Activated CD8-positive, alpha-beta memory T cell treated with anti-CD3 and anti-CD28 coated beads for 1 hour (primary cell): ENCODE measurements at places on chromosomes 7 and 10.

DNA sequence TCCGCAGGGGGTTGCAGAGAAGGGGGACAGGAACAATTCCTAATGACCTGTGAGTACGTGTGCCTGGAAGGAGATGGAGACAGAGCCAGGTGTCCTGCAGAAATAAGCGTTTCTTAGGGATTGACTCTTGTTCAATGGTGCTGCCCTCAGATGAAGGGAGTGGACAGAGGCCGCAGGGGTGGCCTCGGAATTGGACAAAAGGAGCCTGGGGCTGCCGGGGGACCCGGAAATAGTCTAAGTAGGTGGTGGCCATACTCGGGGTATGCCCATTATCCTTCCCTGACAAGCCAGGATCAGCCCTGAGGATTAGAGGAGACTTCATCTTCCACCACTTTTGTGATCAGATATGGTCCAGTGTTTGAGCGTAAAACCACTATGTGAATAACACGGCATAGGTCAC is 39.2 kb downstream of the ELFN1 start:
- DNase-seq: no peak

DNA sequence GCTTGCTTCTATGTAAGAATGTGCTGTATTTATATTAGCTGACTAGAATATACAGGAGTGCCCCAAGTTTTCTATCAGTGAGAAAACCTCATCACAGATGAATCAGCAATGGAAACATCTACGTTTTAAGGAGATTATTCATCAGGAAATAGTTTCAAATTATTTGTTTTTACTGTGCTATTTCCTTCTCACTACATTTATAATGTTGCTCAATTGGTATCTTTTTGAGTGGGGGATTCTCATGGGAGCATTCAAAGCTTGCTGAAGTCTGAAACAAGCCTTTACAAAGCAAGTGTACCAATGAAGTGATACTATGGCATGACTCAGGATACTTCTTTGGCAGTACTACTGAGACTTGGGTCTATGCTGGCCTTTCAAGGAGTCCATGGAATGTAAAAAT is 191.1 kb upstream of the SLC26A5 start:
- no peak for DNase-seq

DNA sequence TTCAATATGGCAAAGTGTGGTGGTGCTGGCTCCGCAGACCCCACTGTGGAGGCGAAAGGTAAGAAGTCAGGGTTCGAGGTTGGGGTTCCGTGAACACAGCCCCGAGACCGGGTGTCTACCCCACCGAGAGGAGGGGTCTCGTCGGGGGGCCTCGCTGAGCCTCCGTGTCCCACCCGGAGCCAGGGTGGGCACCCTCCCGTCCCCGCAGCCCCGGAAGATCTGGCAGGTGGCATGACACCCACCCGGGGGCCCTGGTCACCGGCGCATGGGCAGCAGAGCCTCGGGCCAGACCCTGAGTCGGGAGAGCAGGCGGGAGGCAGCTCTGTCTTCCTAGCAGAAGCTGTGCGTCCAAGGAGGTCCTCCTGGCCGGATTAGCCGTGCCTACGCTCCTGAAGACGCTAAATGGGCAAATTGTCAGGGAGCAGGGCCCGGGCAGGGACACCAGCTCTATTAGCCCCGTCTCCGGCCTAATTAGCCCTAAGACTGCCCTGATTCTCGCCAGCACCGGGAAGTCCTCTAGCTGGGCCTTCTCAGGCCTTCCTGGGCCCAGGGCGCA is 56.4 kb downstream of the UNCX start:
- no peak for DNase-seq

DNA sequence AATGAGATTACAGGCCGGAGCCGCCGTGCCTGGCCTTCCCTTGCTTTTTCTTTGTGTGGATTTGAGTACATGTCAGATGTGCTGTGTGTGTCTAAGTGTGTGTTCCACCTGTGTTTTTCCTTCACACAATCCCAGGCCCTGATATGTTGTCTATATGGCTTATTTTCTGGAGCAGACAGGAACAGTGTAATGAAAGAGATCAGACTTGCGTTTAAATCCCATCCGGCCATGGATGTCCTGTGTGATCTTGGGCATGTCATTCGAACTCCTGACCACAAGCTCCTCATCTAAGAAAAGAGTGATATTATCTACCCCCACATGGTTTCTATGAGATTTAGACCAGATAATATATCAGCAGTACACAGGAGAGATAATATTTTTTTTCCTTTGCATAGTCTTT is 37.2 kb downstream of the APBB1IP start:
- no peak for DNase-seq

DNA sequence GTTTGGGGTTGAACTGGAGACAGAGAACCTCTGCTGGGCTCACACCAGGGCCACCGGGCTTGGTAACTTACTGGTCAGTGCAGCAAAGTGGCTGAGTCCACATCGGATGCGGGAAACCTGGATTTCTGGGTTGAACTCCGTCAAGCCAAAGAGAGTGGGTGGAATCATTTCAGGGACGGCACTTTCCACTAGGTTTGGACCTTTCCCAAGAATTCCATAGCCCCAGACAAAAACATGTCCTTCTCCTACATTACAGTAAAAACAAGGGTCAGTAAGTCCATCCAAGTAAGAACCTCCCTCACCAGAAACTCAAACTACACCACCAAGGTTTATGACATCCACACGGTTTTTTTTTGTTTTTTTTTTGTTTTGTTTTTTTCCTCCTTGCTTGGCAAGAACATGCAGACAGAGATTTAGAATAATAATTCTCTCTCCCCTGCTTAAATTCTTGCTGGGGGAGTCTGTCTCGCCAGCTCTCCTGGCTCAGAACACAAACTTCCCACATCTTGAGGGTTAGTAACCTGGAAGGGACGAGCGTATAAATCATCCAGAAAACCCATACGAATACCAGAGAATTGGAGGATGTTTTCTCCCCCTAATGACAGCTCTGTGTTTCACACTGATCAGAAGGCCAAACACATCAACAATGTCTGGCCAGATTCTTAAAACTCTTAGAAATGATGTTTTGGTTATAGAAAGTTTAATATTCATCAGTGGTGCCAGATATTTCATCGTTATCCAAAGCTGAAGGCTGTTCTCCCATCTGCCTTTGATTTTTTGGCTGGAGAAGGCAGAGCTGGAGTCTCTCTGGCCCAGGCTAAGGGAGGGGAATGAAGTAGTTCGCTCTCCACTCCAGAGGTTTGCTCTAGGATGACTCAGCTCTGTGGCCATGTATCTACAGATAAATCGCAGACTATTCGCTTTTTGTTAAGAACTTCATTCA is 17.5 kb downstream of the RCC1L start:
- no peak for DNase-seq

- DNase-seq: no peak
Measured at GRCh38 chr10:10110844-10111490, 906.7 kb upstream of the CELF2 start.

DNA sequence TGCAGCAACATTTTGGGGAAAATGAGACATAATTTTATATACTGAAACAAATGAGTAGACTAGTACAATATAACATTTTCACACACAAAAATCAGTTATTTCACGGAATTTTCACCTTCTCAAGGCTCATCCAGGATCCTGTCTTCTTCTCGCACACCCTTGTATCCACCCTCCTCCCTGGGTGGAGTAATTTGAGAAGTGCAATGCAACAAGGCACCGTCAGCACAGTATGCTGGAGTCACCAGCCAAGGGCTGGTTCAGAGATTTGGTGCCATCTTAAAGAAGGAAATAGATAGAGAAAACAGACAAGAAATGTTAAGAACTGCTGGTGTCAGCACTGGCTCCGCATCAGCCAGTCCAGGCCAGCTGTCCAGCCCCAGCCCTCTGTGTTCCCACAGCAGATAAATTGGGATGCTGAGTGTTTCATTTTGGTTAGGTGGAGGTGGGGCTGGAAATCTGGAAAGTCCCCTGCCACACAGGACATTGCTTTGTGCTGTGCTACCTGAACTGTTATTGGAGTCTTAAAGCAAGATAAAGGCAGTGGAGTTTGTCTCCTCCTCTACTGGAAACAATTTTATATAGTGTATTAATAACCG is 176.1 kb downstream of the ABCA13 start:
- DNase-seq: no peak

GRCh38 chr7:42567051-42567450 is 330.0 kb upstream of the GLI3 start:
- DNase-seq: no peak

DNA sequence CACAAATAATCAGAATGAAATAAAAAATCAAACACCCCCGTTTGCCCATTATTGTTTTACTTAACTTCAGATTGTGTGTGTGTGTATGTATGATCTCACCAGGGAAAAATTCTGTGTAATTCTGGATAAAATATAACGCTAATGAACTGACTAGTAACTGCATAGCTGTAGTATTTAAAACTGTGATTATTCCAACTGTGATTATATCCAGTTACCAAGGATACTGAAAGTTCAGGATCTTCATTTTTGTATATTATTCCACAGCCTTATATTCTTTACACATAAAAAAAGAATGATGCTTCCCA is 2.9 kb downstream of the TWIST1 start:
- no peak for DNase-seq

DNA sequence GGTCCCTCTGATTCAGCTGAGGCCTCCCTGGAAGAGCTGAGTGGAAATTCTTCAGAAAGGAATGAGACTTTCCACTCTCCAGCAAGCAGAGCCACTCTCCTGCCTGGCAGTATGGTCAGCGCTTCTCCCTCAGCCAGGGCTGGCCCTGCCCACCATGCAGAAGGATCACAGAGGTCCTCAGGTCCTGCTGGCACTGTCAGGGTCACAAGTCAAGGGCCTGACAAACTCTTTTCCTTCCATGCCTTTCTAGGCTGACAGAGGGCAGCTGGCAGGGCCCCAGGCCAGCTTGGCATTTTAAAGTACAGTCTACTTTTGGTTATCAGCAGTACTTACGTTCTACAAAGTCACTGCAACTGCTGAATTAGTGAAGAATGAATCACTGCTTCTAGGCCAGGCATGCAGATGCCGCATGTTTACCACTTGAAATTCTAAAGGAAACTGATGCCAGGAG is 119.3 kb upstream of the FRMD4A start:
- no peak for DNase-seq

- DNase-seq: no peak
Measured at GRCh38 chr7:19290066-19290465, 144.8 kb upstream of the FERD3L start.

DNA sequence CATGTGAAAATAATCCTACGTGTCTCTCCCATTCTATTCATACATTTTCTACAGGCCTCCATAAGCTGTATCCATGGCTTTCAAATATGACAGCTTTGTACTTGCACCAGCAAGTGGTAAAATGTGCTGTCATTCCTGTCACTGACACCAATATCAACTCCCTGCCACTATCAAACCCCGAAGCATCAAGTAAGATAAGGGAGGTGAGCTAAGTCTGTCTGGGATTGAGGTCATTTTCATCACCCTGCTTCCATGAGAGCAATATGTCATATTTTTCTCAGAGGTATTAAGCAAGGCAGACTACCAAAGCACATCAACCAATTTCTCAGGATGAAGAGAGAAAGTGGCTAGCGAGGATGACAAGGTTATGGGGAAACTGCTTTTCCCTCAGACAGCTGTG is 11.1 kb downstream of the GPR22 start:
- no peak for DNase-seq

DNA sequence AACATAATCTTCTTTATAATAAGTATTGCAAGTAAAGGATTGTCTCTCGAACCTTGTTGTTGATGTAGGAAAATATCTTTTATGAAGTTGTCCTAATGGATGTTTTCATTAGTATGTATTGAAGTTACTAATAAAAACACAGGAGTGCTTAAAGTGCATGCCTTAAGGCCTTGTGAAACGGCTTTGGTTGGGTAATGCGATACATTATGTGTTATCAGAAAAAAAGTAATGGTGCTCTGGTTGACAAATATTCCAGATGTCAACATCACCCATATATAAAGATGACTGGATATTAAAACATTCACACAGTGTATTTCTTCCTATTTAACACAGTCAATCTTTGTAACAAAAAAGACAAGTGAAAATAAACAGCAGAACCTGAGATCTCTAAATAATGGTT is 310.7 kb downstream of the PRKG1 start:
- DNase-seq: no peak

DNA sequence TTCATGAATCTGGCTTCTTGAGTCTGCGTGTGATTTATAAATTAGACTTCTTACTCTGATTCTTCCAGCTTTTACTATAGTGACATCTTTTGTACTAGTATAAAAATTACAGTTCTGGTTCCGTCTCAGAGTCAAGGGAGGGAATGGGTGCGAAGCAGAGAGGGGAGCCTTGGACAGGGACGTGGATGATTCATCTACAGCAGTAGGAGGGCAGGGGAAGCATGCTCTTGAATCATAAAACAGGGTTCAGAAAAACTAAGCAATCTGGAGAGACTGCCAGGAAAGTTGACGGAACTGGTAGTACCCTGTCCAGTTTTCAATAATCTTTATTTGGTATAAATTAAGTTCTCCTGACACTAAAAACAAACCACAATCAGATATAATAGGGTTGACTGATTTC is 58.1 kb downstream of the ITGA8 start:
- DNase-seq: no peak

GRCh38 chr7:156031679-156032478 is 219.6 kb upstream of the SHH start:
- no peak for DNase-seq

- no peak for DNase-seq
Measured at GRCh38 chr10:16656895-16657294, 135.2 kb upstream of the C1QL3 start.

GRCh38 chr7:41977151-41977651 is 259.8 kb downstream of the GLI3 start:
- DNase-seq: no peak

- no peak for DNase-seq
Measured at GRCh38 chr7:109101332-109101731, 531.7 kb downstream of the DNAJB9 start.

GRCh38 chr10:76080991-76081390 is 649.6 kb downstream of the LRMDA start:
- no peak for DNase-seq

GRCh38 chr7:1706721-1707613 is 36.9 kb downstream of the ELFN1 start:
- DNase-seq: no peak

DNA sequence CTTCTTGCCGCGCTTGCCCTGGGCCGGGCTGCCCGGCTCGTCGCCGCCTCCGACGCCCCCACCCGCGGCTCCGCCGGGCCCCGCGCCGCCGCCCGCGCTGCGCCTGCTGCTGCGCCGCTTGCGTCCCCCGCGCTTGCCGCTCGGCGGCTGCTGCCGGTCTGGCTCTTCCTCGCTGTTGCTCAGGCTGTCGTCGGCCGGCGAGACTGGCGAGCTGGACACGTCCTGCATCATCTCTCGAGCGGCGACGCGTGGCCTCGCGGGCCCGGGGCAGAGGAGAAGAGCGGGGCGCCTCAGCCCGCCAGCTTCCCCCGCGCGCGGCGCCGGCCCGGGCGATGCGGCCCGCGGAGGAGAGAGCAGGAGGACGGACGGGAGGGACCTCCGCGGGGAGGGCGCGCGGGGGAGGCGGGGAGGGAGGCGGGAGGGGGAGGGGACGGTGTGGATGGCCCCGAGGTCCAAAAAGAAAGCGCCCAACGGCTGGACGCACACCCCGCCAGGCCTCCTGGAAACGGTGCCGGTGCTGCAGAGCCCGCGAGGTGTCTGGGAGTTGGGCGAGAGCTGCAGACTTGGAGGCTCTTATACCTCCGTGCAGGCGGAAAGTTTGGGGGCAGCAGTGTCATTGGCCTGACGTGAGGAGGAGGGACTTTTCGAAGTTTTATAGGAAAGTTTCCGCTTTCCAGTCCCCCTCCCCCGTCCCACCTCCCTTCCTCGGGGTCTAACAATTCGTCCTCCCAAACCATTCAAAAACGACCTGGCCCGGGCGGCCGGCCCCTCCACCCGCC is at the start of gene TWIST1:
Gene TWIST1, minus strand, starts transcription at position 546 of the 779 bp plus-strand sequence. Its CDS starts 315 bp downstream, at position 231.
- DNase-seq: no peak
